Stimulated activated CD4-positive, alpha-beta T cell treated with anti-CD3 and anti-CD28 coated beads, Interleukin-12 subunit alpha, Interleukin-12 subunit beta, amount 100 ng/mL, for 24 hours (primary cell): ENCODE measurements at places on chromosomes 1 and 21.
A peak's percentile ranks its signal among the peaks of the same experiment; 100 is the strongest.

GRCh38 chr1:230536641-230537155 lies 105.6 kb upstream of the COG2 start:
- DNase-seq = no peak

DNA sequence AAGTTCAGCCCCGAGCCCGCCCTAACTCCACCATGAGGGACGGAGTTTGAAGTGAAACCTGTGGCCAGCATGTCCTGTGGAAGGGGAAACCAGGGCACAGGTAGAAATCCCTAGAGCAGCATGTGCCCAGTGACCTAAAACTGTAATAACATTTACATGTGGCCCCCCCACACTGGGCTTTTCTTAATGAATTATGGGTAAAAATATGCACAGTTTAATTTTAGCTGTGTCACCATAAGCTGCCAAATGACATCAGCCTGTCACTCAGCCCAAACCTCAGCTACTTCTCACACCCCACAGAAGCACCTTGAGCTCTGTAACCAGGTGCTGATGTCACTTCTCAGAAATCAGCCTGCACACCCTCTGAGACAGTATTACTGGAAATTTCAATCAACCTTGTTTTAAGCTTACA lies 50.0 kb upstream of the SLC19A1 start:
- DNase-seq = peak; percentile 59

DNA sequence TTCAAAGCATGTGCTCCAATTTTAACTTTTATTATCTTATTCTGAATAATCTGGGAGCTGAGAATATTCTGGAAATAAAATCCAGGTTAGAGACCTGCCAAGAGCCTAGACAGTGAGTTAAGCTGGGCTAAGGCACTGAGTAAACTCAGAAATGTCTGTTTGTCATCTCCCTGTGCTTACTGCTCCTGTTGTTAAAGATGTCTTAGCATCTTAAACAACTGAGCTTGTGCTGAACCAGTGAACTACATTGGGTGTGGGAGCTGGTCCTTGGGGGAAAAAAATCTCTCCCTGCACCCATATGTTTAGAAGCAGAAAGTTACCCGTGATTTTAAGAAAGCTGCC lies 25.0 kb upstream of the AHCYL1 start:
- DNase-seq = no peak

DNA sequence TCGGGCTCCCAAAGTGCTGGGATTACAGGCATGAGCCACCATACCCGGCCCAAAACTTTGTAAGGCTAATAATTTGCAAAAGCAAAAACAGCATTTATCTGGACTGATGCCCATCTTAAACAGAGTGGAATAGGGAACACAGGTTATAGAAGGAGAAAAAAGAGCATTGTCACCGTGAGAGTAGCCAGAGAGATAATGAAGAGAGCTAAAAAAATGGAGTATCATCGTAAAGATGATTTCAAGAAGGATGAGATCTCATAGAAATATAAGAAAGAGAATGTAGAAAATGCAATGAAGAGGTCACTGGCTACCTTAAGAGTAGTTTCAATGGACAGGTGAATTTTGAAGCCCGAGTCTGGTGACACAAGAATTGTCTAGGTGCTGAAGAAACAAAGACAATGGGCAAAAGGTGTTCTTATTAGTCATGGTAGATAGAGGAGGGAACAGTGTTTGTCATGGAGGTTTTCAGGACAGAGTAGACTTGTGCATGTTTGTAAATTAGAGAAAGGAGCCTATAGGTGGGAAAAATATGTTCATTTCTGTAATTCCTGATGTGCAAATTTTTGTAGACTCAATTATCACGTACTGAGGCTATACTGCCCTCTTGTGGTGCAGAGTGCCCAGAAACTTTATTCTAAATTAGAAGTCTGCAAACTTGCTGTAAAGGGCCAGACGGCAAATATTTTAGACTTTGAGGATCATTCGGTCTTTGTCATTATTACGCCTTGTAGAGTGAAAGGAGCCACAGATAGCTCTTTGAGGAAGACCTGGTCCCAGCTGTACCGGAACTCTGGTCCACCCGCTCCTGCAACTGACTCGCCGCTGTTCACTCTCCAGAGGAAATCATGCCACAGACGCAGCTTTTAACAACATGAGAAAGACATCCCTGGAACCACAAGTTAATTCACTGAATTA lies 8.1 kb upstream of the TMEM183A start:
- DNase-seq = peak; percentile 60

GRCh38 chr1:235943581-235944114 lies 76.9 kb upstream of the LYST start:
- no peak for DNase-seq

DNA sequence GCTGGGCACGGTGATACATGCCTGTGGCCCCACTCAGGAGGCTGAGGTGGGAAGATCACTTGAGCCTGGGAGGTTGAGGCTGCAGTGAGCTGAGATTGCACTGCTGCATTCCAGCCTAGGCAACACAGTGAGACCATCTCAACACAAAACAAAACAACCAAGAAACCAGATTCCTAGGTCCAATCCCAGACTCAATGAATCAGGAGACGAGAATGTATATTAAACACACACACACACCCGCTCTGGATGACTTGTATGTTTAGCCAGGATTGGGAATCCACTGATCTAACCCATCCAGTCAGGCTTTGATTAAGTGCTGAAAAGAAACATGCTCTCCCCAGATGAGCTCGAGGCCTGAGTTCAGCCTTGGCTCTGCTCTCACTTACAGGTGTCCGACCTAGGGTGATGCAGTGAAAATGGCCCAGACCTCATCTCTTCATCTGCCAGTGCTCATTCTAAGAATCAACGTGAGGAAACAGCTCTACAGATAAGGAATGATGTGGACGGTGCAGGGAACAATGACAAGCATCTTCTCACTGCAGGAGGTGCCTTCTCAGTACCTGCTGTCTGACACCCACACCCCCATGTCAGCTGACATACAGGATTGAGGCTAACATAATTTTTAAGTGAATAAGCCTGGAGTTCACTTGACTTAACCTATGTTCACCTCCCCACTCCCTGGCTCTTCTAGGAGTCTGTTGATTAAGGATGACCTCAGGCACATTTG lies 15.3 kb upstream of the SRSF4 start:
- no peak for DNase-seq

- DNase-seq = no peak
These were observed 37.0 kb downstream of the ARHGEF11 start for GRCh38 chr1:157008502-157008901.

- DNase-seq = peak; percentile 58
These were observed 1.1 kb downstream of the CKS1B start for GRCh38 chr1:154975409-154976059.

- DNase-seq = no peak
These were observed 36.7 kb upstream of the MAGI3 start for GRCh38 chr1:113353580-113353979.

GRCh38 chr1:84719543-84720217 lies 29.4 kb upstream of the SSX2IP start:
- DNase-seq = no peak

DNA sequence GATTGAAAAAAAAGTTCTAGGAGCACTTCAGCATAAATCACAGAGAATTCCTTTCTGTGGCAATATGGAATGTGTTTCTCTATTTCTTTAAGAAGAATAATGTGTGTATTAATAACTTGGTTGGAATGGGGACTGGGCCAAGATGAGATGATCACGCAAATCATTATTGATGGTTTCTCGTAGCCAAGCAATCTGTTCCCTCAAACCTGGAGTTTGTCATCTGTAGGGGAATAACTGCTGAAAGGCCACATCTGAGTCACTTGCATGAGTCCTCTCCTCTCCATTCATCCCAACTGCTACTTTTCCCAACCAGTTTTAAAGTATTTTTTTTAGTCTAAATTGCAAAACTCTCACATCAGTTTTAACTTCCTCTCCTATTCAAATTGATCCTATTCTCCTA lies 480.4 kb downstream of the PLPP3 start:
- no peak for DNase-seq

DNA sequence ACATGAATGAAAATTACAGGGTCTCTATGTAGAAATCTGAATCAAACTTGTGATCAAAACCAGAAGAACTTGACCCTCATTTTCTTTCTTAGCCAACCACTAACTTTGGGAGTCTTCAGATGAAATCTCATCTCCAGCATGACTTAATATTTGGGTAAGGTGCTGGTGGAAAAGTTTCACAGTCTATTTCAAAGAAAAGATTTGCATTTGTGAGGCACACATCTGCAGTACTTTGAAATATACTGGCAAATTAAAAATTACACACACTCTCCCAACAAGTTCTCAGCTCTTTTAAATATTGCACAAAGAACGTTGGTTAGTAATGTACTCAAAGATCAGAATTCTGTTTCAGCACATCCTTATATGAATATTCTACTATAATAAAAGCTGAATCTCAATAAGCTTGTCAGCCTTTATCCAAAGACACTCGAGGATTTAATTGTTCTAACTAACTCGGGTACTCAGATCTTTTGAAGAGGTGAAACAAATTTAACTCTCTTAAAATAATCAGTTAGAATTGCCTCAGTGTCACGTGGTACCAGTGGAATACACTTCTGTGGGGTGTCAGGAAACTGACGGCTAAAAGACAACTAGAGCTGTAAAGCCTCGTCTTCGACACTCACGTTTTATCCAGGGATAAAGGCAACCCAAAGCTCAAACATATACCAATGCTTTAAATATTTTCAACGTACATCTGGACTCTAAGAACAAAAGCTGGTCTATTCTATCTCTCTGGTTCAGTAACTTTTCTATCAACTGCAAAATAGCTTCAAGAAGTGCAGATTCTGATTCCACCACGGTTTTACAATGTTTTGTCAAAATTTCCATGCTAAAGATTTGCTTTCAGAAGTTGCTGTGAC lies 19.0 kb downstream of the SAMSN1 start:
- no peak for DNase-seq

GRCh38 chr21:33427051-33427450 lies 23.8 kb downstream of the IFNGR2 start:
- no peak for DNase-seq

- no peak for DNase-seq
These were observed 993.8 kb upstream of the NCAM2 start for GRCh38 chr21:20004367-20004766.

- DNase-seq = no peak
These were observed 20.6 kb upstream of the PPM1J start for GRCh38 chr1:112735752-112736151.

DNA sequence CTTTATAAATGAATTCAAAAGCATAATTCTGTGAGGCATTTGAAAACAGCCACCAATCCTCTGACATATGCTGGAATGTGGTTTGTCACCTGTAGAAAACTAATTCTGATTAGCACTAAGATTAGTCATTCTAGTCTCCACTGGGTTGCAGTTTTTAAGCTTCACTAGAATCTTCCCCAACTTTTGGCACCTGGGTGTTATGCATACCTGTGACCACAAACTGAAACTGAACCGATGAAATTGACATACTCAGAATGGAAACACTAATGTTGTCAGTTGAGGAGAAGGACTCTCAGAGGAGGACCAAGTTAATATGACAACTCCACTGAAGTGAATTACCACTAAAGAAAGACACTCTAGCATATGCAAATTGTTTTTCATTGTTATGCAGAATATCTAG lies 285.8 kb upstream of the NEGR1 start:
- no peak for DNase-seq

- no peak for DNase-seq
These were observed 68.2 kb upstream of the BCL9 start for GRCh38 chr1:147472966-147473732.

DNA sequence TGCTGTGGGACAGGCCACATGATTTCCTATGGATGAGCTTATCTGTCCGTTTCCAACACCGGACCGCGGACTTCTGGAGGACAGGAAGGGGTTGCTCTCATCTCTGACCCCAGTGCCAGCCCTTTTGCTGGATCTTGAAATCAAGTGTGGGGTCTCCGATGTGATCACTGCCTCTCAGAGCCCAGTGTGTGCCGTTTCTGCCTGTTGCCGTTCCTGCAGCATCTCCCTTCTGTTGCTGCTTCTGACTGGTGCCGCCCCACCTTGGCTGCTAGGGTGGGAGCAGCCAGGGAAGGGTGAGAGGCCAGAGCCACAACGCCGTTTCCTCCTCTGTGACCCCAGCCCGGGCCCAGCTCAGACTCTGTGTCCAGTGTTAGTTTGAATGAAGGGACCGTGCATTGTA lies 67.3 kb upstream of the WNT4 start:
- DNase-seq = no peak

DNA sequence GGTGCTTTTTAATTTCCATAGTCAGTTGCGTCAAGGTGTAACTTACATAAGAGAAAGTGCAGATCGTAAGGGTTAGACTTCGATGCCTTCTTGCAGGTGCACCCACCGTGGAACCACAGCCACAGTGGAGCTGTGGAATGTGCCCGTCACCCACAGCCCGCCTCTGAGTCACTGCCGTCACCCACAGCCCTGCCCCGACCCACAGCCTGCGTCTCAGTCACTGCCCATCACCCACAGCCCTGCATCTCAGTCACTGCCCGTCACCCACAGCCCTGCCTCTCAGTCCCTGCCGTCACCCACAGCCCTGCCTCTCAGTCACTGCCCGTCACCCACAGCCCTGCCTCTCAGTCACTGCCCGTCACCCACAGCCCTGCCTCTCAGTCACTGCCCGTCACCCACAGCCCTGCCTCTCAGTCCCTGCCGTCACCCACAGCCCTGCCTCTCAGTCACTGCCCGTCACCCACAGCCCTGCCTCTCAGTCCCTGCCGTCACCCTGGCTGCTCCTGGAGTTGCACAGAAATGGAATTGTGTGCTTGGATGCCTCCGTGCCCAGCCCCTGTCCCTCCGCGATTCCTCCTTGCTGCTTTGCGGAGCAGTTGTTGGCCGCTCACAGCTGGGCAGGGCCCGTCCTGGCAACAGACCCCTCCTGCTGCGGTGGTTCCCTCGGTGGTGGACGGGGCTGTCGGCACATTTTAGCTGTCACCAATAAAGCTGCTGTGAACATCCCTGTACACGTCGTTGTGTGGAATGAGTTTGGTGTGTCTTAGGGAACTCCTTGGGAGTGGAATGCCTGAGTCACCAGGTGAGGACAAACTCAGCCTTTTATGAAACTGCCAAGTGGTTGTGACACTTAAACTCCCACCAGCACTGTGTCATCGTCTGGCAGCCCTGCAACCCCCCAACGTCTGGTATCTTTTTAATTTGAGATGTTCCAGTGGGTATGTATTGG lies 44.9 kb upstream of the COL6A2 start:
- DNase-seq = peak; percentile 25

- DNase-seq = no peak
These were observed 34.2 kb upstream of the GNPAT start for GRCh38 chr1:231206856-231207255.

DNA sequence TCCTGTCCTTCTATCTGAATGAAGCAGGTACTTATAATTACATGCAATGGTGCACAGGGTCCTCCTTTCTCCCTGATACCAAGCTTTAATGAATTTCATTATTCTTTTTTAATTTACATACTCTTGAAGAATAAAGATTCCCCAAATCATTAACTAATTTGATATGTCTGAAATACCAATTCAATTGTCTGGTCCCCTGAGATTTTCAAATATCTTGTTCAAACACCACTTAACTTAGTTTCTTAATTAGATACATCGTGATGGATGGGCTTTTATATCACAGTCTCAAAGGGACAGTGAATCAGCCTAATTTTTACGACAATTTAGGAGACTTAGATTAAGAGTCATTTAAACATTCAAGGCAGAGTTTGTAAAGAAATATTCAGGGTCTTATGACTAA lies 1054.6 kb downstream of the PLA2G4A start:
- DNase-seq = no peak
